Kidney glomerular epithelial cell (primary cell): ENCODE measurements at places on chromosomes 16 and 17.

- DNase-seq: no peak
Observed at GRCh38 chr16:81189100-81189664, 49.3 kb upstream of the BCO1 start.

DNA sequence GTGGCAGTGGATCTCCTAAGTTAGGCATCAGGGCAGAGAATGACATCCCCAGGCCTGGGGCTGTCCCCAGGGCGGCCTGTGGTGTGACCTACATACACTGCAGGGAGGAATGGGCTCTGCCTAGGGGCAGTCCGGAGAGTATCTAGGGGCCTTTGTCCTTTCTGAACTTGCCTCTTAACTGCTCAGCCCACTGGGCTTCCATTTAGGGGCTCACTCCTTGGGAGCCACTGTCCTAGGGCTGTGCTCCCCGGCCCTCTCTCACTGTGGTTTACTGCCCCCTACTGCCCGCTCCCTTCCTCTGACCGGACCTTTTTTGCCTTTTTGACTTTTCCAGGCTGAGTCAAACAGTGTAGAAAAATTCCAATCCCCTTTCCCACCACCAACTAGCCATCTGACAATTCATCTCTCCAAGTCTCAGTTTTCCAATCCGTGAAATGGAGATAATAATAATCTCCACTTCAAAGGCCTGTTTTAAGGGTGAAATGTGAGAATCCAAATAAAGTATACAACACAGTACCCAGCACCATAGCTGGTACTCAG, 66.8 kb downstream of the DNAH3 start:
- peak; percentile 20 for DNase-seq

DNA sequence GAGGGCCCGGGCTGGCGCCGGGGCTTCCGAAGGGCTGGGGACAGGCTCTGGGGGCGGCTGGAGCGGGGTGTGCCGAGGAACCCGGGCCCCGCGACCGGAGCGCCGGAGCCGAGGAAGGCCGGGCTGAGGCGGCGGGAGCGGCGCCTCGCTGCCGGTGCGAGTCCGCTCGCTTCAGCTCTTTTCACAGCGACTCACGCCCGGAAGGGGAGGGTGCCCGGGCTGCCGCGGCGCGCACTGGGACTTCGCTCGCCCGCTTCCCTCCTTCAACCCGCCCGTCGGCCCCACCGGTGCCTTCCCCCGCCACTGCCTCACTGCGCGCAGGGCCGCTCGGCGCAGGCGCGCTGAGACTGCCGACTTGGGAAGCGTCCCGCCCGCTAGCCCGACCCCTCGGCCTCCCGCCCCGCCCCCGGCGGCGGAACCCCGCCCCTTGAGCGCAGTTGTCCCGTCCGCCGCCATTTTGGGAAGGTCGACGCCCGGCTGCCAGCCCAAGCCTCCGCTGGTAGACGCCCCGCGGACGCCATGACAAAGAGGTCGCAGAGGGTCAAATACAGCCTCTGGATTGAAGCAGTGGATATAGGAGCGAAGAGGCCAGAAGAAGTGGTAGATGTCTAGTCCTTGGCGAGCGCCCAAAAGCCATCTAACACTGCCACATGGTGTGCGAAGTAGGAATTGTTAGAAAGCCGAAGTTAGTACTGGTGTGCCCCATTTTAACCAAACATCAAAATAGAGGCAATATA, at the start of gene UBE2G1:
Gene UBE2G1 (minus strand): TSS at position 349 of the 737 bp plus-strand sequence. CDS start 359 bp downstream, outside the sequence.
- DNase-seq: peak; percentile 90

- DNase-seq: no peak
Observed at GRCh38 chr16:67528222-67528869, at the start of gene RIPOR1. RIPOR1 (plus strand) TSS chr16:67528829; CDS start chr16:67538447, 9,618 bp downstream.

DNA sequence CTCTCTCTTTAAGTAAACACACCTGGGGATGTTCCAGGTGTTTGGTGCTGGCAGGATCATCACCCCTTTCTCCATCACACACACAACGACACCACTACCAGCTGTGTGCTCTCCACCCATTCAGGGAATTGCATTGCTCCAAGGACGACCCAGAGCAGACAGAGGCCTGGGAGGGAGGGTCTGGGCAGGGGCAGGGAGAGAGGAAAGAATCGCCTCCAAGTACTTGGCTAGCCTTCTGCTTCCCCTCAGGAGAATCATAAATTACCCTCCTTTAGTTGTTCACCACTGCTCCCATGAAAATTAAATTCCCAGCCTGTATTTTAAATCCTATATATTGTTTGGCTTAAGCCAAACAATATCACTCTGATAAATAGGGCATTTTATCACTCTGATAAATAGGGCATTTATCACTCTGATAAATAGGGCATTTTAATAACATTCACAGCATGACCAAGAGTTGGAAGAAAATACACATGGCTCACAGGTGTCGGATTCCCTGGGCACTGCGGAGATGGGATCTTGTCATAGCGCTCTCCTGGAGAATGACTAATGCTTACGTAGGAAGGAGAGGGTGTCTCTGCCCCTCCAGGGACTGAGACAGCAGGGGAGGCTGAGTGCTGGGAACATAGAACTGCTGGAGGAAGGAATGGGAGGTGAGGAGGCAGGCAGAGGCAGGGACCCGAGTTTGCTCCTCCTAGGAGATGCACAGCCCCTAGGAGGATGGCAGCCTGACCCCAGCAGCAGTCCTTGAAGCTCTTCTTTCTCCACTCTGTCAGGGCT, 673.6 kb downstream of the HS3ST4 start:
- DNase-seq: no peak

GRCh38 chr16:10850478-10850850, 26.5 kb upstream of the CIITA start:
- no peak for DNase-seq

DNA sequence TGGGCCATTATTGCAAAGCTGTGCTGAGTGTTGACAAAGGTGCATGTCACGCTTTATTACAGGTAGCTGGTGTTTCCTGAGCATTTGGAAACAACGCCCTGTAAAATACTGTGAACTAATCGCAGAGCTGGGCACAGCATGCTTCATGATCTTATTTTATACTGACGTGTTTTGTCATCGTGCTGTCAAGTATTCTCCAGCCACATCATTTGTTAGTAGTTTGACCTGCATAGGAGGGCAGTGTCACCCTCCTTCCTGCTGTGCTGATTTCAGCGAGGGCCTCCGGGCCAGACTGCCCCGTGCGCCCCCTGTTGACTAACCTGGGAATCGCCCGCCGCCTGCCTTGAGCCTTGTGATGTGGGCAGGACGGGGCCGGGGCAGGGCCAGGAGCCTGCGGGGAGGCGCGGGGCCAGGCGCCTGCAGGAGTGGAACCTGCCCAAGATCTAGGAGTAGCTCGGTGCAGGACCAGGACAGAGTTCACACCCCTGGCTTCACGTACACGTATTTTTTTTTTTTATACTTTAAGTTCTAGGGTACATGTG, 820.7 kb downstream of the KCNJ18 start:
- DNase-seq: no peak

DNA sequence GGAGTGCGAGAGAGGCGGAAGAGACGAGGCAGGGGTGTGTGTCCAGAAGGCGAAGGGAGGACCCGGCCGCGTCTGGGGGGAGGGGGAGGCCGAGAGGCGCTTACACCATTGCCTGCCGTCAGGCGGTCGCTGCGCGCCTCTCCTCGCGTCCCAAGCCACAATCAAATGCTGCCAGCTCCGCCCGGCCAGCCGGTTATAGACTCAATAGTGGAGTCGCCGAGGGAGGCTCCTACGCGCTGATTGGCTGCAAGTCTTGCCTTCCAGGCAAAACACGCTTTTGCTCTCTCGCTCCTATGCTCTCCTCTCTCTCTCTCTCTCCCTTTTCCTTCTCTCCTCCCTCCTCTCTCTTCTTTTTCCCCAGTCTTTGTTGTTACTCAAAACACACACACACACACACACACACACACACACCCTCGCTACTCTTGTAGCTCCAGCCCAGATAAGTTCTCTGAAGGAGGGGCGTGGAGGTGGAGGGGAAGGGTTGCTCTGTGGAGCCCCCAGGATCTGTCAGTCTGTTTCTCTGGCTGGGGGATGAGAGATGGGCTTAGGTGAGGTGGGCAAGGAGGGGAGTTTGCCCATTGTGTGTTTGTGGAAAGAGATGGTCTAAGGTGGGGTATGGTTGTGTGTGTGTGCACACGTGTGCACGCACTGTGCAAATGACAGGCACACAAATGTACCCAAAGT, at the start of gene DLX3:
Gene DLX3 (minus strand): TSS at position 170 of the 684 bp plus-strand sequence. CDS start 226 bp downstream, outside the sequence.
- peak; percentile 19 for DNase-seq

GRCh38 chr17:32496395-32497073, 9.7 kb downstream of the CDK5R1 start:
- DNase-seq: no peak

DNA sequence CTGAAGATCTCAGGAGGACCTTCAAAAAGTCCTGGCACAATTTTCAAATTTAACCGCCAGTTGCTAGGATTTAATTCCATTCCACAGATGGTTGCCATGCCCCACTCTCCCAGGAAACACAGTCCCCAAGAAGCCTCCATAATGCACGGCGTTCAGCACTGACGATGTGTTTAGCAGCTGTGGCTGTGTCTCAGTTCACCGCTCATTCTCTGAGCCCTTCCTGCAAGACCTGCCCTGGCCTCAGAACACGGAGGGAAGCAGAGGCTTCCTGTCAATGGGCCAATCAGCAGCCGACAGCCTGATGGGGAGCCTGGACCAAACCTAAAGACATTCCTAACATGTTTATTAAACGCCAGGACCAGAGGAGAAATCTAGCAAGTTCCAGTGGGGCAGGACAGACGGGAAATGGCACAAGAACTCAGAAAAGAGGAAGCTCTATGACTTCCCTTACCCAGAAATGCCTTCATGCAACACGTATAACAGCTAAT, 4.9 kb downstream of the MYLK3 start:
- DNase-seq: no peak

DNA sequence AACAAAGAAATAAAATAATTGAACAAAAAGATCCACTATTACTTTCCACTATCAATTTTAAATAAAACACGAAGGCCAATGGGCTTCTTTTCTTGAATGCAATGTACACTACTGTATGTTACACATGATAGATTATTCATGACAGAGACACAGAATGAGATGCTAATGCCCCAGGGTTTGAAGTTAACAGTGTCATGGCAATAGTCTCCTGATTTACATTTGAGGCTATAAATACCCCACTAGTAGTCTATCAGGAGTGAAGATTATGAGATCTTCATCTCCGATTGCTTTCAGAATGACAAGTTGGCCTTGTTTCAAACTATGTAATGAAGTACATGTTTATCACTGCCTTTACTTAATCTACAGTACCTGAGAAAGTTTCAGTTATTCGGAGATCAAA, 84.4 kb downstream of the RPGRIP1L start:
- no peak for DNase-seq

- DNase-seq: no peak
Observed at GRCh38 chr17:74432766-74433391, 991 bp downstream of the GPRC5C start.

- DNase-seq: peak; percentile 63
Observed at GRCh38 chr17:35088356-35088880, 24.9 kb upstream of the RFFL start.

DNA sequence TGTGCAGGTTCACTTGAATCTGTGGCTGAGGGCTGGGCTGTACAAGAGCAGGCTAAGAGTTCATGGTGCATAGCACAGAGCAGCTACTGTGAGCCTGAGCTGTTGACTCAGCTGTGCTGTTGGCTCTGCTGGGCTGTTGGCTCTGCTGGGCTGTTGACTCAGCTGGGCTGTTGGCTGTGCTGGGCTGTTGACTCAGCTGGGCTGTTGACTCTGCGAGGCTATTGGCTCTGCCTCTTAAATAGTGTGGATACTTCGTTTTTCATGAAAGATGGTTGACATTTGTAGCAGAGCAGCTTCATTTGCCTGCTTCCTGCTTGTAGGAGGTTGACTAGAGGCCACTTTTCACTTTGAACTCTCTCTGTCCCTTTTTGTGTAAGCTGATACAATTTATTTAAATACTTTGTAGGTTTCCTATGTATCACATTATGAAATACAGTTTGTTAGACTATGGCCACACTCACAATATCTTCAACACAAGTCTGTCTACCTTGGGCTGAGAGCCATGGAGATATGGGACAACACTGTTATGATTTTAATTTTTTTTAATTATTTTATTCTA, 40.3 kb upstream of the CCNF start:
- DNase-seq: no peak

DNA sequence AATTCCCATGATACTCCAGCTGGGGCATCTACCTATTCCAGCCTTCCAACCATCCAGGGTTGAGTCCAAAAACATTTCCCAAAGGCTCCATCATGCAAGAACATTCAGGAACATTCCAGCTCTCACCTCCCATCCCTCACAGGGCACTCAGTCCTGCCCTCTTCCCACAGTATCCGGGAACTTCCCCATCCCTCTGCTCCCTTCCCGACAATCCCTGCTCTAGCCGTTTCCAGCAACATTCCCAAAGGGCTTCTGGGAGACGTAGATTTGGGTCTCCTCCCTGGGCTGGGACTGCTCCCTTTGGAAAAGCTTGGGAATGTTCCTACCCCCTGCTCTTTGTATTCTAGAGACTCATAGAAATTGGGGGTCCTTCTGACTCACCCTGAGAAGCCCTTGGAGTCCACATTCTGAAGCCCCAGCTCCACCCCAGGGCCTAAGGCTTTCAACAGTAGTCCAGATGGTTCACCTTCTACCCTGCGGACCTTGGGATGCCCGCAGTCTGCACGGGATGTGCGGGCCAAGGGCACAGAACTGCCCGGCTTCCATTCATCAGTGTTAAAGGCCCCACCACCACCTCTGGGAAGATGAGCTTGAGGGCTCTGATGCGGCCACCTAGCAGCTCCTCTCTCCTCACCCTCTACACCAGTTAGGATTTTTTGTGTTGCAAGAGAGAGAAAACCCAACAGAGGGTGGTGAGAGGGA, 25.4 kb downstream of the NGFR start:
- DNase-seq: no peak

- DNase-seq: no peak
Observed at GRCh38 chr16:1057252-1057932, 15.2 kb upstream of the SSTR5 start.

- DNase-seq: peak; percentile 57
Observed at GRCh38 chr17:80619535-80620235, 75.0 kb downstream of the RPTOR start.

GRCh38 chr17:534071-534691, 180.5 kb downstream of the VPS53 start:
- DNase-seq: no peak

GRCh38 chr16:20939611-20940010, 39.0 kb downstream of the LYRM1 start:
- no peak for DNase-seq

DNA sequence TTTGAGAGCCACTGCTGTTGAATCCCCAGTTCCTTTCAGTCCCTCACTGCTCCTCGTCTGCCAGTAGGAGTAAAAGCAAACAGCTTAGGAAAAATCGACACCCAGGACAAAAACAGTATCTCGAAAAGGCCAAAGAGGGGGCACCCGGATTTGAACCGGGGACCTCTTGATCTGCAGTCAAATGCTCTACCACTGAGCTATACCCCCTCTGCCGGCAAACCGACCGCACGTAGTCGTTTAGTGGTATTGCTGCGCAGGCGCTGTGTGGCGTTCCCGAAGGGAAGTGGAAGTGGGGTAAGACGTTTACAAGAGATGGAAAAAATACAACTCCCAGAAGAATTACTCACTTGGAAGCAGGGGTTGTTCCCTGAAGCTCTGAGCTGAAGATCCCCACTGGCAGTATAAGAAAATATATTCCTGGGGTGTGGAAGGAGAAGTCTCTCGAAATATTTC, 2.2 kb upstream of the PLXDC1 start:
- peak; percentile 93 for DNase-seq
